Activated B cell treated with CpG ODN at 0.5 μM for 24 hours (primary cell): ENCODE measurements at places on chromosomes 11 and 22. TPM values are rescaled to one million over a fixed set of nuclear protein-coding genes. Genes with fewer than 3 reads are reported as not detected.

DNA sequence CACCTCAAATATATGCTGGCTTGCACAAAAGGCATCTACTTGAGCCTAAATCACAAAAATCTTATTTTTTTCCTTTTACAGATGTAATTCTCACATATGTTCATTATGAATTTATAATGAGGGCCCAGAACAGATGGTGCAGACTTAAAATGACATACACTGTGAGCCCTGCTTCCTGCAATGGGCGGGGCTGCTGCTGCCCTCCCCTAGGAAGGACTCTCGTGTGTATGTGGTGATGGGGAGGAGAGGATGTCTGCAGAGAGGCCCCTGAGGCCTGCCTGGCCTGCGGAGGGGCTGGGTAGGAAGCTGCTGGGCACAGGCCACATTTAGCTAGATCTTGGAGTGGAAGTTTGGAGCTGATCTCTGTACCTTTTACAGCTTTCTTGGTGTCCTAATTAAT, 233.4 kb upstream of the KIRREL3 start:
- no peak overlapping the region for H3K27ac ChIP-seq
- H3K4me1 ChIP-seq: no peaks in the 10 kb centered on the region
- no peak for DNase-seq
- H3K36me3 ChIP-seq: no peaks in the 10 kb centered on the region

- H3K36me3 ChIP-seq: no peaks in the 10 kb centered on the region
- no peak for DNase-seq
- H3K27ac ChIP-seq: no peak overlapping the region
These were observed 11.7 kb downstream of the MAFF start for GRCh38 chr22:38213319-38213989.

CAVIN3 gene
- 0.55 TPM in 1 of 2 replicates, not detected in the other for total RNA-seq

DNA sequence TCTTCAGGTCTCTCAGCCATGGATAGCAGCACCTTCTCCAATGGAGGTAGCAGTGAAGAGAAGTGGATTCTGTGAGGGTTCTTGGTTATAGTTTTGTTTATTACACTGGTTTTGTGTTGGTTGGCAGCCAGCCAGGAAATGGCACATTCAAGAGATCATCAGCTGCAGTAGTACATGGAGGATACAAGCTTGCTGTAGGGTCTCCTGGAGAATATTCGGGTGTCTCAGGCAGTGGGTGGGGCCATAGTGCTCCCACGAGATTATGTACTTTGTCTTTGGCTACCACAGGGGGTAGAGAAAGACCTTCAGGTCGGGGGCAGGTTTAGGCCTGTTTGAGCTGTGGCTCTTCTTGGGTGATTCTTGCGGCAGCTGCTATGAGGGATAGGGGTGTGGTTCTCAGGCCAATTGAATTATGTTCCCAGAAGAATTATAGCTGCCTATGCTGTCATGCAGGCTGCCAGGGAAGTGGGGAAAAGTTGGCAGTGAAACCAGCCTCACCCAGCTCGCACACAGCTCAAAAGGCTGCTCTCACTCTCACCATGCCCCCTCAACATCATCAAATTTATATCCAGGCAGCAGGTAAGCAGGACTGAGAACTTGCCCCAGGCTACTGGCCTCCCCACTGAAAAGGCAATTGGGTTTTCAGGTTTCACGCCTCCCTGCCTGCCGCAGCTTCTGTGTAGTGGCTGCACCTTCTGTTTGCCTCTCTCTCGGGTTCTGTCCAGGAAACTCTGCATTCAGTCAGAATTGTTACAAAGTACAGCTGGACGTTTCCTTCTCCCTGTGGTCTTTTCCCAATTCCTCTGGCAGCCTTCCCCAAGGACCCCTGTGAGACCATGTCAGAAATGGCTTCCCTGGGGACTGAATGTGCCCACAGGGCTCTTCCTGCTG, 435.5 kb downstream of the LUZP2 start:
- H3K27ac ChIP-seq: no peak overlapping the region
- DNase-seq: no peak
- no peak overlapping the region for H3K4me3 ChIP-seq
- H3K36me3 ChIP-seq: no peaks in the 10 kb centered on the region
- H3K4me1 ChIP-seq: no peaks in the 10 kb centered on the region
- H3K27me3 ChIP-seq: no peaks in the 10 kb centered on the region

DNA sequence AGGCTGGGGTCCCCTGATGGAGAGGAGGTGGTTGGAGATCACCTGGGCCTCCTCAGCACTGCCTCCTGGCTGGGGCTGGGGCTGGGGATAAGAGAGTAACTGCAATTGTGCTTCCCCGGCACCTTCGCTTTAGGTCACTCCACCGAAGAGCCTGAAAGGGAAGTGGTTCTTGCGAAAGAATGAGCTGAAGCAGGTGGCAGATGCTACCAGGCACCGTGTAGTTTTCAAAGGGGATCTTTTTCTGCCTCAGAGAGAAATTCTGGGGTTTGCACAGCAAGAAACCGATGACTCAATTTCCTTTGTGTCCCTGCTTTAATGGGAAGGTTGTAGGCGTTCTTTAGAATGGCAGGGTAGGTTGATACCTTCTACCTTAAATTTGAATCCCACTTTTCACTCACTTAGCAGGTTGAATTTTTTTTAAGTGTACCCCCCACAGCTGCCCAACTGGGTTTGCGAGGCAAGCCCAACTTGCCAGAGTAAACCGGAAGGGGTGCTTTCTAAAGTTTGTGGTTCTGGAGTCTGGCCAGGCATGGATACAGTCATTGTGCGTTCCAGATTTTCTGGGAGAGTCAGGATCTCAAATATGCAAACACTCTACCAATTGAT, 5.3 kb downstream of the CD44 start:
- H3K4me3 ChIP-seq: peak overlapping the region; percentile 97
- H3K27ac ChIP-seq: peak overlapping the region; percentile 90
- H3K36me3 ChIP-seq: peaks cover 93% of the 10 kb centered on the region
- DNase-seq: peak; percentile 63
- H3K27me3 ChIP-seq: no peaks in the 10 kb centered on the region

OR8K1 gene
- not detected in 2 replicates for total RNA-seq

DNA sequence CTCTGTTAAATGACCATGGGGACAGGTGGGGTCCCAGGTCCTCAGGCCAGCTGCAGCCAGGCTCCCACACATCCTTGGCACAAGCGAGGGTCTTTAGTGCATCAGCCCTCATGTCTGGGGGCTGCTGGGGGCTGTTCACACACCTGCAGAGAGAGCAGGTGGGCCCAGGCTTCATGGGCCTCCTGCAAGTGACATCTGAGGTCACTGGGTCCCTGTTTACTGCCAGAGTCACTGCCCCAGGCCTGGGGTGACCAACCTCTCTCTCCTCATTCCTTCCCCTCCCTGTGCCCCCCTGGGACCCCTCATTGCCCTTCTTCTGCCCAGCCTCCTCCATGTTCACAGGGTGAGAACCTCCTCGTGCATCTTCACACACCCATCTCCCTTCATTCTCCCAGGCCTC, 92.4 kb downstream of the RTL6 start:
- no peaks in the 10 kb centered on the region for H3K36me3 ChIP-seq
- H3K27ac ChIP-seq: no peak overlapping the region
- DNase-seq: no peak
- peaks cover 3% of the 10 kb centered on the region for H3K27me3 ChIP-seq
- no peaks in the 10 kb centered on the region for H3K4me1 ChIP-seq
- H3K4me3 ChIP-seq: no peak overlapping the region

TPBGL gene
- total RNA-seq: not detected in 2 replicates

DNA sequence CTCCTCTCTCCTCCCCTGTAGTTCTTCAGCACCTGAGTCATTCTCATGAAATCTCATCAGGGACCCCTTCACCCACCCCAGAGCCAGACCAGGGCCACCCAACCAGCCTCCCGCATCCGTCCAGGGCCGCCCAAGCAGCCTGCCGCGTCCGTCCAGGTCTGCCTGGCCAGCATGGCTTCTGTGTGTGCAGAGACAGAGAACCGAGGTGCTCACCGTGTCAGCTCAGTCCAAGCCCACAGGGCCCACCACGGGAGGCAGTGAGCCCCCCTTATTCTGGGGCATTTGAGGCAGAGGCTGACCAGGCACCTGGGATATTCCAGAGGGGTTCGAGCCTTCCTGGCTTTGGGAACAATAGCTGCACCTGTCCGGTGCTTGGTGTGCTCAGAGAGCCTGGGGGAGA, 1117.3 kb downstream of the BRD1 start:
- no peaks in the 10 kb centered on the region for H3K27me3 ChIP-seq
- no peaks in the 10 kb centered on the region for H3K4me1 ChIP-seq
- no peaks in the 10 kb centered on the region for H3K36me3 ChIP-seq
- H3K4me3 ChIP-seq: no peak overlapping the region
- no peak overlapping the region for H3K27ac ChIP-seq

RIMBP3C gene
- 0.24 TPM in 1 of 2 replicates, not detected in the other for total RNA-seq

- H3K4me1 ChIP-seq: peaks cover 2% of the 10 kb centered on the region
- no peak overlapping the region for H3K27ac ChIP-seq
- DNase-seq: no peak
- no peaks in the 10 kb centered on the region for H3K36me3 ChIP-seq
These were observed 132.4 kb downstream of the TENM4 start for GRCh38 chr11:79308429-79308828.

TENM4 gene
- 1.9 and 2.4 TPM in 2 replicates for total RNA-seq

GRCh38 chr22:29716814-29717545, 2.8 kb upstream of the CABP7 start:
- H3K4me1 ChIP-seq: peaks cover 7% of the 10 kb centered on the region
- no peak overlapping the region for H3K27ac ChIP-seq
- no peak overlapping the region for H3K4me3 ChIP-seq

DNA sequence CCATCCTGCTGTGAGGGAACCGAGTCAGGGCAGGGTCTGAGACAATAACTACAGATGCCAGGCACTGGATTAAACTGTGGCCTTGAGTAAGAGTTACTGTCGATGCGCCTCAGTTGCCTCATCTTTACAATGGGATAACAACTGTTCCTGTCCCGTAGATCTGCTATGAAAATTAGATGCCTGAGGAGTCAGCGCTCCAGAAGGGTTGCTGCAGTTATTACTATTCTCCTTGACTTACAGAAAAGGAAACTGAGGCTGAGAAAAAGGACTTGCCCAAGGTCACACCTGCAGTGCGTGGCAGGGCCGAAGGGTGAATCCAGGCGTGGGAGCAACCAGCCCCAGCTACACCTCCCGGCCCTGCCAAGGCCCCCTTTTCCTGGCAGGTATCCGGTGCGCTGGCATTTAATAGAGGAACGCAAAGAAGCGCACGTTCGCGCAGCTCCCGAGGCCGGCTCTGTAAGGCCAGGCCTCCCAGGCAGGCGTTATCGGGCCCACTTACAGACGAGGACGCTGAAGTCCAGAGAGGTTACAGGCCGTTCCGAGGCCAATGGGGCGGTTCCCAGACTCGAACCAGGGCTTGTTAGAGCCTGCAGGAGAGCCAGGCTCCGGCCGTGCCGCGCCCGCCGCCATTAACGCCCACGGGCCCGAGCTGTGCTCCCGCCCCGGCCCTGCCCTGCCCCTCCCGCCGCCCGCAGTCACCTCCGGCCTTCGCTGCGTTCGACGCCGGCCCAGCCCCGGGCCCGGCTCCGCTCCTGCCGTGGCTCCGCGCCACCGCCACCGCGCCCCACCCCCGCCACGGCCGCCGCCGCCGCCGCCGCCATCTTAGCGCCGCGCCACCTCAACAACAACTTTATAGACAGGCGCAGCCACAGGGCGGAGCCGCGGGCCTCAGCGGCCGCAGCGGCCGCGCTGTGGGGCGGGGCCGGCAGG, at the start of gene C11orf68:
C11orf68 (minus strand) TSS at position 852 of the 930 bp plus-strand sequence; CDS start at position 821, 31 bp downstream.
- DNase-seq: no peak
- peaks cover 53% of the 10 kb centered on the region for H3K4me1 ChIP-seq
- H3K27me3 ChIP-seq: no peaks in the 10 kb centered on the region

- H3K27ac ChIP-seq: peak overlapping the region; percentile 99
- DNase-seq: no peak
- peaks cover 38% of the 10 kb centered on the region for H3K4me1 ChIP-seq
- H3K27me3 ChIP-seq: no peaks in the 10 kb centered on the region
- peak overlapping the region; percentile 99 for H3K4me3 ChIP-seq
- peaks cover 14% of the 10 kb centered on the region for H3K36me3 ChIP-seq
These were observed 642 bp upstream of the PIK3C2A start for GRCh38 chr11:17208257-17208999.

DNA sequence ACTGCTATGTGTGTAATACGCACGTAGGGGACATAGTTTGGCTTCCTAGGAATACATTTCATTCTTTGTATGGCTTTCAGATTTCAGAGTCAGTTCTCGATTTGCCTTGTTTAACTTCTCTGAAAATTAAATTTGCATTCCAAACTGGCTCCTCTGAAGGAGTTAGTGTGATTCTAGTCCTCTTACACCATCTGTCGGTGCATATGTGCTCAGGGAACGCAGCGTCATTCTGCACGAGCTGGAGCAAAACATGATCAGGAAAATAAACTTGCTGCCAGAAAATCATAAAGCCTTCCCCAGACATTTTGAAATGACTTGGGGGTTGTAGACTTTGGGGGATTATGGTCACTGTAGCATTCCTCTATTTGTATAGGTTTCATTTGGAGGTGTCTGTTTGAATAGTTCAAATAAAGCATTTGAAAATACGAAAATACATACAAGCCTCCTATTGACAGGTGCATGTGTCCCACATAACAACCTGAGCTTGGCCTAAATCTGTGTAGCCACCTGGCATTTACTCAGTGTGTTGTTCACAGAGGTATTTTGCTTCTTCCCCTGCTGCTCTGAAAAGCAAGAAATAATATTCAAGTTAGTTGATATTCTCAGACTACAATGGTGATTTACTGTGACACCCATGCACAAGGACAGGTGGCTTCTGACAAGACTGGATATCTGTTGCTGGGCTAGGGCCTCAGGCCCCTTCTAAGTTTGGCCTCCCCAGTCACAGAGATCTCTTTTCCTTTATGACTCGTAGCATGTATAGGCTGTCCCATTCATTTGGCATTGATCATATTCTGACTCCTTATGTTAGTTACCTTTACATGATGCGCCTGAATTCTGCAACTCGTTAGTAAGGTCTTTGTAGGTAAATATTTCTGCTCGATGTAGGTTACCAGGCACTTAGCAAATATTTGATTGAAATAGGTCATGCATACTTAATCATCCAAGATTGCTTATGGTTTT, 81.6 kb upstream of the SORL1-AS1 start:
- H3K4me3 ChIP-seq: no peak overlapping the region
- no peak for DNase-seq
- H3K27ac ChIP-seq: no peak overlapping the region
- peaks cover 78% of the 10 kb centered on the region for H3K36me3 ChIP-seq
- H3K4me1 ChIP-seq: peaks cover 36% of the 10 kb centered on the region
- no peaks in the 10 kb centered on the region for H3K27me3 ChIP-seq

- DNase-seq: no peak
- H3K27ac ChIP-seq: peak overlapping the region; percentile 55
- no peaks in the 10 kb centered on the region for H3K36me3 ChIP-seq
- H3K4me3 ChIP-seq: peak overlapping the region; percentile 30
- peaks cover 31% of the 10 kb centered on the region for H3K4me1 ChIP-seq
These were observed 132.5 kb downstream of the HIPK3 start for GRCh38 chr11:33389635-33390034.

- no peaks in the 10 kb centered on the region for H3K4me1 ChIP-seq
- H3K4me3 ChIP-seq: no peak overlapping the region
- DNase-seq: no peak
- H3K36me3 ChIP-seq: no peaks in the 10 kb centered on the region
- peaks cover 19% of the 10 kb centered on the region for H3K27me3 ChIP-seq
- H3K27ac ChIP-seq: no peak overlapping the region
These were observed 41.7 kb downstream of the IGF2 start for GRCh38 chr11:2097356-2097997.

DNA sequence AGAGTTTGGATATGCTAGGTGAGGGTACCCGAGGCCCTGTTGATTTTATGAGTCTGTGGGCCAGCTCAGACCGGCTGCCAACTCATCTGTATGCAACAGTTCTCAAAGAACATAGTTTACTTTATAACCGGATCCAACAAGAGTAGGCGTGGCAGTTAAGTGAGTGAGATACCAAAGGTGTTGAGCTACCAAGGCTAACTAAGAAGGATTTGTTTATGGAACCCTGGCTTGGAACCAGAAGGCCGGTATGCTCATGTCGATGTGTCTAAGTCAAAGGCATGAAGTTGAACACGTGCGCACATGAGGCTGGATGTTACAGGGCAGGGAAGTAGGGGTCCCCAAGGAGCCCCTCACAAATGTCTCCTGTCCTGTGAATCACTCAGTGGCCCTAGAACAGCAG, at the start of gene KCNJ1:
KCNJ1 (minus strand) TSS at position 20 of the 400 bp plus-strand sequence. CDS start 27,053 bp downstream, outside the sequence.
- peaks cover 6% of the 10 kb centered on the region for H3K27me3 ChIP-seq
- no peak within 1 kb of the TSS for H3K27ac ChIP-seq
- no peak for DNase-seq
- H3K36me3 ChIP-seq: no peaks in the 10 kb centered on the region
- peaks cover 3% of the 10 kb centered on the region for H3K4me1 ChIP-seq
